ENCODE measurements at places on chromosomes 13 and 19.

DNA sequence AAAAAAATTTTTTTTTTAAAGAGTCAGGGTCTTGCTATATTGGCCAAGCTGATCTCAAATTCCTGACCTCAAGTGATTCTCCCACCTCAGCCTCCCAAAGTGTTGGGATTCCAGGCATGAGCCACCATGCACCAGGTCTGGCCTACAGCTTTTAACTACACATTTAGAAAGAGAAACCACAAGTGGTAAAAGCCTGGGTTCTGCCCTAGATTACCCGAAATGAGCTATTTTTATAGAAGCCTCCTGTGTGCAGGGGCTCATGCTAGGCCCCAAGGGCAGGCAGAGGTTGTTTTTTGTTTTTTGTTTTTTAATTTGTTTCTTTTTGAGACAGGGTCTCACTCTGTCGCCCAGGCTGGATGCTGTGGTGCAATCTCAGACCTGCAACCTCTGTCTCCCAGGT, 14.0 kb upstream of the MYADM start:
- no peak for DNase-seq

DNA sequence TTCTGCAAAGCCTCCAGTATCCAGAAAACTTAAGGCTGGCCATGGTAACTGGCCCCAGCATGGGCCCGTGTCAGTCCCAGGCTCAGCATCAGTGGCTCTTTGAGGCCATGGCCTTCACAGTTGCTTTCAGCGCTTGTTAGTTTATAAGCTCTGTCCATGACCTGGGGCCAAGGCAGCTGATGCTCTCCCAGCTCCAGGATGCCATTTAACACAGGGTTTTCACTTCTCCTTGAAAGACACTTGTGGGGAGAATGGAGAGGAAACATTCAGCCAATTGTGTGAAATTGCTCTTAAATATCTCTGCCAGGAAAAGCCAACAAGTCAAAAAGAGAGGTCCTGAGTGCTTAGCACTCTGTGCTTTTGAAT, 321.3 kb downstream of the FOXO1 start:
- no peak for DNase-seq

DNA sequence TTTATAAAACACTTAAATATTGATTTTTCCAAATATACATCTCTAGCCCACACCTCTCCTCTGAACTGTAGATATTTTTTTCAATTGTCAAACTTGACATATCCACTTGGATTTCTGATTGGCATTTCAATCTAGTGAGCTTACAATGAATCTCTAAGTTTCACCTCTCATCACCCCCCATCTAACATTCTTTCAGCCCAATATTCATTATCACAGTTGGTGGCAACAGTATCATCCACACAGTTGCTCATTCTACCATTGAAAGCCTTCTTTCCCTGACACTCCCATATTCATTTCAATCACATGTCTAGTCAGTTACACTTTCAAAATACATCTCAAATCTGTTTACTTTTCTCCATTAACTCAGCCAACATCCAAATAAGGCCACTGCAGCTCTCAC, 385.2 kb downstream of the PCDH20 start:
- DNase-seq = no peak

DNA sequence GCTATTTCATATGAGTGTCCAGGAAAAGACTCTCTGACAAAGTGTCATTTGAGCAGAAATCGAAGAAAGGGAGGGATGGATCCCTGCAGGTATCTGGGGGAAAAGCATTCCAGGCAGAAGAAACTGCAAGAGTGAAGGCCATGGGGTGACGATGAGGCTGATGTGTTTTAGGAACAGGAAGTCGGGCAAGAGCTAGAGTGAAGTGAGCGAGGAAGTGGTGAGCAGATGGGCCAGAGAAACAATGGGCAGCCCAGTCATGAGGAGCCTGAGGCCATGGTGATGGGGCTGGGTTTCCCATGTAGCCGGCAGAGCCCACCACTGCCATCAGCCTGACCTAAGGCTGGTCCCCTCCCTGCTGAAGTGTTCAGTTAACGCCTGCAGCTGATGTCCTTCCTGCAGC, 150.2 kb downstream of the TNFSF13B start:
- DNase-seq = no peak

- DNase-seq = no peak
Measured at GRCh38 chr19:3034406-3034655, 5.3 kb upstream of the TLE2 start.

DNA sequence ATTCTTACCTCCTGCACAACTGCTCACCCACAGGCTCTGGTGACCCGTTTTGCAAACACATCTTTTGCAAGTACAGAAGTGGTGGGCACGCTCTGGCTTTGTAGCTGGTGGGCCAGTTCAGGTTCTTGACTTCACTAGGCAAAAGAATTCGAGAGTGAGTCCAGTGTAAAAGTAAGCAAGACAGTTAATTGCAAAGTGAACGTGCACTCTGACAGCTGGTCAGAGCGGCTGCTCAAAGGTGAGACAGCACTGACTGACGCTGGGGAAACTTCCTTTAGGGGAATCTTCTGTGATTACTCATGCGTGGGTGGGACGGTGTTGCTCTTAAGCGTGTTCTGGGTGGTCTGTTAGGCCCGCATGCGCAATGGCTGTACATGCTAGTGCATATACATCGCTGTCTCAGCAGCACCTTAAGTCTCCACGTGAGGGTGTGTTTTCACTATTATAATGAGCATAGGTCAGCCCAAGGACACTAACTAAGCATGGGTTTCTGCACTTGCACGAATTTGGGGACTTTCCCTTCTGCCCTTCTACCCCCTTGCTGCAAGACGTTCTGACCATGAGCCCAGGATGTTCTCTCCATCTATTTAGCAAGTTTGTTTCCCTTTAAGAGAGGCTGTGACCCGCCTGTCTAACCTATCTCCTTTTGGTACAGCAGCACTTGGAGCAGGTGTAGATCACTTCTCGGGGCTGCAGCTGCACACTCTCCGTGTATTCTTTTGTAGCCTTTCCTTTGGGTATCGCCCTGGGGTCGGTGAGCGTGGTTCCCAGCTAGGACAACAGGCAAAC, 30.2 kb upstream of the CD33 start:
- DNase-seq = no peak

DNA sequence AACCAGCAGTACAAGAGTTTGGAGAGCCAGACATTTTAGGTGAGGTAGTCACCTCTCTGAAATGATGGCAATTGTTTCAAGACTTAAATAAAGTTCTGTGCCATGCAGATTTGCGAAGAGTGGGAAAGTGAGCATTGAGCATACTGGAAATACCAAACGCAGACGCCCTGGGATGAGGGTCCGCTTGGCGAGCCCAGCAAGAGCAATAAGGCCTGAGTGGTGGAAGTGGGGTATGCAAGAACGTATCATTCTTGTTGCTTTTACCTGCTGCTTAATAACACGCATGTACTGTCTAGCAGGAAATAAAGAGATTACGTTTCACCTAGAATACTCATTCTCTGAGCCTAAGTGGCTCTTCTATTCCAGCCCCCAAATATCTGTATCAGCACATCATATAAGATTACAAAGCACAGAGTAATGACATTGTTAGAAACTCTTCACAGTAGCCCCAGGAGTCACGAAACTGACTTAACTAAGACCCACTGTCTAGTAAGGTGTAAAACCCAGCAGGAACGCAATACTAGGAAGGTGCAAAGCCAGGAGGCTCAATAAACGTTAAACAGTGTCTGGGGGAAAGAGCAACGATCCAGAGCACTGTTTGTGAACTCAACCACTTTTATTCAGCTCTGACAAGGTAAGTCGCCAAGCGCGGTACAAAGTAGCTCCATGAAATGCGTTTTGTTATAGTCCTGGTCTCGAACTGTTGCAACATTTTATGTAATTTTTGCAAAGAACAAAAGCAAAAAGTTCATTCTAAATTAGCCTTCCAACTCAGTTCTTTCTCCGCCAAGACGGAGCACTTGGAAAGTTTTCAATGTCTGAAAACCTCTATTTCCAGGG, 1.2 kb downstream of the RCBTB2 start:
- no peak for DNase-seq
